ENCODE measurements at places on chromosomes 16 and 17.
A peak's percentile ranks its signal among the peaks of the same experiment; 100 is the strongest.

- no peak for DNase-seq
Observed at GRCh38 chr17:37570527-37571093, 38.6 kb downstream of the SYNRG start.

DNA sequence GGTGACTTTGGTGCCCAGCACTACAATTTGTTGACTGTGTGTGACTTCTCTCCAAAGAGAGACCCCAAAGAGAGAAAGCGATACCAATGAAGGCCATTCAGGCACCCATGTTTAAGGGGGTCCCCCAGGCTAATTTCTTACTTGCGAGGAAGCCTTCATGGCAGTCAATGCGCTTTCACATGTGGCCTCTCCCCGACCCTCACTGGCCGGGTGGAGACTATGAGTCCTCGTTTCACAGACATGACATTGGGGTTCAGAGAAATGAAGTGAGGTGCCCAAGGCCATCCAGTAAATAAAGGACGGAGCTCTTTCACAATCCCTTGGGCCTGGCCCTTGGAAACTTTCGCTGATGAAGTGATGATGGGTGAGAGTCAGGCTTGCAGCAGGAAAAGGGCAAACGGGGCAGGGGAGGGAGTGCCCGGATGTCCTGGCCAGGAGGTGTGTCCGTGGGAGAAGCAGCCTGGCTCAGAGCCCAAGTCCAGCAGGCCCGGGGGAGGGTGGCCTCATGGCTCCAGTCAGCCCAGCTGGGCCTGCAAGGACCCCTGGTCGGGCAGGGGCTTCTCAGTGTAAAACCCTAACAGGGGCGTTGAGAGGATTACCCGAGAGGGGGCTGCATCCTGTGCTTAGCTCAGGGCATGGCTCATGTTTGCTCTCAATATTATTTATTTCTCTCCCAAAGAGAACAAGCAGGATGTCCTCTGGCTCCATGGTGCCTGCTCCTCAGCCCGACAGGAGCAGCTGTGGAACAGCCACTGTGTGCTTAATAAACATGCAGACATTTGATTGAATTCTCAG is 14.7 kb downstream of the TBX2 start:
- DNase-seq, result no peak

- no peak for DNase-seq
Observed at GRCh38 chr16:58377932-58378331, 14.3 kb upstream of the GINS3 start.

GRCh38 chr17:4899341-4900230 is at the start of gene C17orf107:
TSS of gene C17orf107 (plus strand) at chr17:4899536. CDS start at chr17:4899763, 227 bp downstream.
- DNase-seq, result peak; percentile 89

DNA sequence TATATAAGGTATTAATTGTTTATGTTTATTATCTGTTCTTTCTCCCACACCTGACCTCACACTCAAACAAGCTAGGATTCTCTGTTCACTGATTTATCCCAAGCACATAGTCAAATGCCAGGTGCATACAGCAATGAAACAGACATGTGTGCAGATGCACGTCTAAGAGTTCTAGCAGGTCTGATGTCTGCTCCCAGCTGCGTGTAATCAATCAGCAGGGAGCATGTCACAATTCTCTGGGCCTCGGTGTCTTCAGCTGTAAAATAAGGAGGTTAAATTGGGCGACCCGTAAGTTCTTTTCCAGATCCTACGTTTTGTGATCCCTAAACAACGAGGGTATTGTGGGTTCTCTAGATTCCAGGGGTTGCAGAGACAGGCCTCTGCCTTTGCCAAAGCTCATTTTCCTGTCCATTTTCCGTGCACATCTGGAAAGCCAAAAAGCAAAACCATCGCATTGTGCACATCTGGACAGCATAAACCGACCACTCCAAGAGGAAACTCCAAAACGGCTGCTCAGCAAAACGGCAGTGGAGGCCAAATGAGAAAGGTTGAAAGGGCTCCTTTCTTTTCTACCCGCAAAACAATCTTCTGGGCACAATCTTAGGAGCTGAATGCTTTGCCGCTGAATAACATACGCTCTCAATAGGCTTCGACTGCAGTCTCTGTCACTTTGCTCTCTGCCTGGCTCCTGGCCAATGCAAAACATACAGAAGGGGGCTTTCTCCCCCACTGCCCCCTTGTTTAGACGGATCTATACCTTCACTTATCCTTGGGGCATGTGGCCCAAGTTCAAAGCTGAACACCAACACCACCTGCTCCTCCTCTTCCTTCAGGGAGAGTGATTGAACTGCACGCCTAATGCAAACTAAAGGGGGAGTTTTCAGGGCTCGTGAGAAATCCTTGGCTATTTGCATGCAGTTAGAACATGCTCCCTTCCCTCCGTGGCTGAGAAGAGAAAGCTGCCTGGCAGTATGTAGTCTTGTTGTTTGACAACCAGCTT is 426.3 kb downstream of the SLC39A11 start:
- DNase-seq, result peak; percentile 65

GRCh38 chr16:88292007-88292970 is 90.5 kb upstream of the ZNF469 start:
- DNase-seq, result peak; percentile 19

GRCh38 chr17:31371511-31372097 is 19.9 kb upstream of the RAB11FIP4 start:
- no peak for DNase-seq

DNA sequence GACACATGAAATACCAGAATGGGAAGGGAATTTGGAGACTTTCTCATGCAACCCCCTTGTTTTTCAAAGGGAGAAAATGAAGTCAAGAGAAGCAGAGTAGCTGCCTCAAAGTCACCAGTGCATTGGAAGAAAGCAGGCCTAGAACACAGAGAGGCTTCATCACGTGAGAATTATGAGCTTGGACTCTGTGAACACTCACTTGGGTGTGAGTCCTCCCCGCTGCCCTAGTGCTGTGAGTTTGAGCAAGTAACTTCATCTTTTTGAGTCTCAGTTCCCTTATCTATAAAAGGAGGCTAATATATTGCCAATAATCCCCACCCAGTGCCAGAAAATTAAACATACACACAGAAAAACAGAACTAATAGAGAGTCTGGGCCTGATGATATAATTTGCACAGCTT is 315.8 kb downstream of the XYLT1 start:
- DNase-seq, result no peak

DNA sequence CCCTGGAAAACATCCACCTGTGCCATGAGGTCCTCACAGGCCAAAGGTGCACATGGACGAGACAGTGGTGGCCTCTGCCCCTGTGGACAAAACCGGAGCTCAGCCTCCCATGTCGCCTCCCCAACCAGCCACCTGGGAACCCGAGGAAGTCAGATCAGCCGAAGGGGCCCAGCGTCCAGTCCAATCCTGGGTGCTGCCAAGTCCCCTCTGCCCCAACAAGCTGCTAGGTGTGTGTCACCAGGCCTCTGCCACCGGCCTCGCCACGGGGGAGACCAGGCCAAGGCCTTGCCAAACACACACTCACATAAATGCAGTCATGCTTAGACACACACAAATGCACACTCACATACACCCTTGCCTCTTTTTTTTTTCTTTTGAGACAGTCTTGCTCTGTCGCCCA is 167.8 kb downstream of the RBFOX3 start:
- DNase-seq, result no peak

- DNase-seq, result no peak
Observed at GRCh38 chr16:66426112-66427035, 721 bp upstream of the BEAN1 start.

- DNase-seq, result no peak
Observed at GRCh38 chr16:51236583-51236982, 85.5 kb upstream of the SALL1 start.

DNA sequence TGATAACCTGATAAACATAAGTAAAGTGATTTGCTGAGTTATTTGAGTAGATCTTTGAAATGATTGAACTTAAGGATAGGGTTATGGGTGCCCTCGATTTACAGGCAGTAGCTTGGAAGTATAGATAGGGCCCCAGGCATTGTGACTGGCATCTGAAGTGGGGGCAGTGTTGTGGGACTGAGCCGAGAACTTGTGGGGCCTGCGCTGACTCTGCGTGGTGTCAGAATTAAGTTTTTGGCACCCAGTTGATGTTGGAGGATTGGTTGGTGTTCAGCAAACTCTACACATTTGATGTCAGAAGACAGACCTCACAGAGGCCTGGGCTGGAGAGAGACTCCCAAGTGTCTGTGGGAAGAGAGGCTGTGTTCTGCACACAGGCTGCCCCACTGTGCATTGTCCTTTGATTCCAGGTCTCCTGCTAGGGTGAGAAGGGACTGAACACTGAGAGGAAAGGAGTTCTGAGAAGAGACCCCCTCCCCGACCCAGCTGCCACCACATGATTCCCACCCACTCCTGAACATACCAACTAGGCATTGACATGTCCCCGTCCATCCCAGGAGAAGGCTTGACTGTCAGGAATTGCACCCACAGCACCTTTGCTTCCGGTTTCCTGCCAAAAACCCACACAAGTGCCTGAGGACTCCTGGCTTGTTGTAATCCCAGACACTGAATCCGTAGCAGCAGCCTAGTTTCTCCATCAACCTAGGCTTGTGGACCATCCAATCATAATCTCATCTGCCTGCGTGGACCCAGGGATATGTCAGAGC is 4.5 kb downstream of the ZNF267 start:
- DNase-seq, result no peak

GRCh38 chr16:23502466-23502865 is 7.8 kb downstream of the GGA2 start:
- DNase-seq, result no peak

DNA sequence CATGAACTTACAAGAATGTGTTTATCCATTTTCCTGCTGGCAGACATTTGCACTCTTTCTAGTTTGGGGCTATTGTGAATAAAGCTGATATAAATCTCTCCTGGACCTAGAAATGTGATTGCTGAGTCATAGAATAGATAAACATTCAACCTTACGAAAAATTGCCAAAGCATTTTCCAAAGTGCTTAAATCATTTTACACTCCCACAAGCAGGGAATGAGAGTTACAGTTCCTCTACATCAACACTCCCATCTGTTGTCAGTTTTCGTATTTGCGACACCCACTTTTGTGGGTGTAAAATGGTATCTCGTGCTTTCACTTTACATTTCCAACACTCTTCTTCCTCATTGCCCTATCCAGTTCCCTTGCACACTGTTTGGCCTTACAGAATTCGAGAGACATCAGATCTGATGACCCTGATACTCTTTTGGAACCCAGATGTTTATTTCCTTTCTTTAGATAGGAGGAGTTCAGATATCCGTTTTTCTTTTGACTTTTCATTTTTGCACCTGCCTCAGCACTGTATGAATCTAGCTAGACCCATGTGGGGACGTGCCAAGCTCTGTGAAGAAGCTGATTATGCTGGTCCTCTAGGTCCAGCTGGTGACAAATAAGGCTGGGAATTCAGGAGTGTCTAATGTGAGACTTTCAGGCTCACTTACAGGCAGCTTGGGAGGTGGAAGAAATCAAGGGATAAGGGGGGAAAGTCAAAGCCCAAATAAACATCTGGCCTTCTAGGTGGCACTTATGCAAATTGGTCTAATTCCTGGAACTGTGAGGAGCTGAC is 14.0 kb downstream of the SOX9 start:
- no peak for DNase-seq

- no peak for DNase-seq
Observed at GRCh38 chr17:50316016-50316587, 29.8 kb upstream of the XYLT2 start.

- no peak for DNase-seq
Observed at GRCh38 chr17:21525464-21526130, 149.4 kb downstream of the KCNJ12 start.

- no peak for DNase-seq
Observed at GRCh38 chr16:22184615-22184968, 21.5 kb upstream of the EEF2K start.

DNA sequence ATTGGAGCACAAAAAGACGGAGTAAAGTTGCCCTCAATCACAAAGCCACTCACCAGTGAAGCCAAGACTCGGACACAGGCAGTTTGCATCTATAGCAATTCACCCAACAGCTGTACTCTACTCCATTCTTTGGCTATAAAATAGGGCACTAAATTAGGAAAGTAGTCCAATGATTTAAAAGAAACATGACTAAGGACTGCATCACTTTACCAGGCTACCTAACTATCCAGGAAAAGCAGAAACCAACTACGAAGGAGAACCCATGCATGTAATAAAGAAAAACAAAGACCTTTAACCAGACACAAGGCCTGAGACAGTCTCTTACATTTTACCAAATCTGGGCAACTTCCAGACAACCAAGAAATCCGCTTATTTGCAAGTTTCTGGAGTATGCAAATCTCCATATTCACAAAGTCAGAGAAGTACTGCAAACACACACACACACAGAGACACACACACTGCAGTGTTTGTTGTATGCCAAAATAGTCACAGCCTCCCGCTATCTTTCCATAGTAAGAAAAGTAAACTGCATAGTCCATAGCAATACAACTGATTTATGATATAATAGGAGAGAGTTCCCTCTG is 59.8 kb downstream of the CDH11 start:
- DNase-seq, result no peak

DNA sequence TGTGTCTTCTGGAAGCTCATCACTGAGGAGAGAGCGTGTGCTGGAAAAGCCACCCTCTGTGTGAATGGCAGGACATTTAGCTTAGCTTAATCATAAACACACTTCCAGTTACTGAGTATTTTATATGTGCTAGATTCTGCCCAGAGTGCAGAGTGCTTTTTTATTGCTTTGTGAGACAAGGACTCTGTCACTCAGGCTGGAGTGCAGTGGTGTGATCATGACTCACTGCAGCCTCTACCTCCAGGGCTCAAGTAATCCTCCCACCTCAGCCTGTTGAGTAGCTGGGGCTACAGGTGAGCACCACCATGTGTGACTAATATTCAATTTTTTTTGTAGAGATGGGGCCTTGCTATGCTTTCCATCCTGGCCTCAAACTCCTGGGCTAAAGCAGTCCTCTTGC is 61.4 kb upstream of the IRX3 start:
- no peak for DNase-seq

DNA sequence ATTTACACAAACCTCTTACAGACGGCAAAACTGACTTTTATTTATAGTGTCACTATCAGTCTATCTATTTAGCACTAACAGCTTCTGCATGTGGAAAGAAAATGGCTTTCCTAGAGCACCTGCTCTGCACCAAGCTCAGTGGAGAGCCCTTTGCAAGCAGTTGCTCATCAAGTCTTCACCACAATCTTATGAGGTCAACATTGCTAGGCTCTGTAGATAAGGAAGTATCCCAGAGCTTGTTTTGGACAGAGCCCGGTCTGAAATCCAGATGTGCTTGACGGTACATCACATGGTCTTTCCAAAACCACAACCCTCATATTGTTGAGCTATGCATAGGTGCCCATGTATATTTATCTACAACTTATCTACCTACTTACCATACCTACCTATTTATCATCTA is 572.7 kb upstream of the CDH5 start:
- DNase-seq, result no peak

DNA sequence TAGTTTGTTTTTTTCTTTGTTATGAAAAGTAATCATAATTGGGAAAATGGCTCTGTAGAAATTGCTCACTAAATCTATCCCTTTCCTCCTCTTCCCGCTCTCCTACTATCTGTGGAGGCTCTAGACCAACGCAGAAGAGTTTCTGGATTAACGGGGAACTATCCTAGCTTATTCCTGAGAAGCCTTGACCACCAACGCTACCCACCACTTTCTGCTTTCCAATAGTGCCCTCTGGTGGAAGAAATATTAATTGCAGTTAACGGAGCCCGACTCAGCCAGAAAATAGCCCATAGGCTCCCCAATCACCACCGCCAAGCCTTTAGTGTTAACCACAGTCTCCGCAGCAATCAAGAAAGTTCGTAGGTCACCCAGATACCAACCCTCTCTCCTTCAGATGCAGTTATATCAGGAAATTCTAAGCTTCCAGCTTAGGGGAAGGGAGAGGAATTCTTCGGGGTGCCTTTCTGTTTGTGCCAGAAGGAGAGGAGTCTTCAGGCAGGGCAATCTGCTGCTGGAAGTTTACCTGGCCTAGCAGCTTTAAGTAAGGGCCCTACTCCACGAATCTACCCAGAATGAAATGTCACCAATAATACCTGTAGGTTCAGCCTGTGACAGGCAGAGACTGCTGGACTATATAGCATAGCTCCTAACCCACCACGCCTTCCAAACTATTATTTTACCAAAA is 23.0 kb upstream of the NSRP1 start:
- DNase-seq, result peak; percentile 47
